ENCODE measurements at places on chromosomes 7 and 10.

DNA sequence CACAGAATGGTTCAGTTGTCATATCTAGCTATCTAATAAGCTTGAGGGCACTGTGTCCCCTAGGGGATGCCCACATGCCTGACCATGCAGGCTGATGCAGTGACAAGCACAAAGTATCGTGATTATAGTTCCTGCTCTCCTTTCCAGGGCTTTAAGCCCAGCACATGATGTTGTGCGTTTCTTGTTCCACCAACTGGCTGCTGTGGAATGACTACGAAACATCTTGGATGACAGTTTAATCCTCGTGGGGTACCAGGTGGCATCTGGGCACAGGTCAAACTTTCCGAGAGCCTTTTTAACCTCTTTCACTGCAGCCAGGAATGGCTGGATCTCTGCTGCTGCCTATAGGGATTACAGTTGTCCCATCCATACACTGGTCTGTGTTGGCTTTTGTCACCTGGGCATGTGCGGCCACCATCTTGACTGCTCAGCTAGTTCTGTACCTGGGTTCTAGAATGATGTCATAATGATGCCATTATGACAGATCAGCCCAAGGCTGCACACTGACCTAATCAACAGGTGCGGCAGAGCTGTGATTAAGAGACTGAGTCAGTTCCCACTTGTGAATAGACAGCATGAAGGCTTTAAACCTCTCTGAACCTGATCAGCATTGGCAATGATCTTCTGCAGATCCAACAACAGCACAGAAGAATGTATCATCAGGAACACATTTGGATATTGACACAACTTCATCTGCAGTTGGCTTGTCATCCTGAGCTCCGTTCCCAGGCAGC is 144.1 kb downstream of the DLG5 start:
- DNase-seq, result no peak

- no peak for DNase-seq
These were observed 26.3 kb downstream of the GUSB start for GRCh38 chr7:65955718-65956117.

GRCh38 chr10:14409856-14410458 is 79.2 kb upstream of the FRMD4A start:
- DNase-seq, result no peak

GRCh38 chr7:25798344-25798743 is 353.7 kb upstream of the NFE2L3 start:
- DNase-seq, result no peak

DNA sequence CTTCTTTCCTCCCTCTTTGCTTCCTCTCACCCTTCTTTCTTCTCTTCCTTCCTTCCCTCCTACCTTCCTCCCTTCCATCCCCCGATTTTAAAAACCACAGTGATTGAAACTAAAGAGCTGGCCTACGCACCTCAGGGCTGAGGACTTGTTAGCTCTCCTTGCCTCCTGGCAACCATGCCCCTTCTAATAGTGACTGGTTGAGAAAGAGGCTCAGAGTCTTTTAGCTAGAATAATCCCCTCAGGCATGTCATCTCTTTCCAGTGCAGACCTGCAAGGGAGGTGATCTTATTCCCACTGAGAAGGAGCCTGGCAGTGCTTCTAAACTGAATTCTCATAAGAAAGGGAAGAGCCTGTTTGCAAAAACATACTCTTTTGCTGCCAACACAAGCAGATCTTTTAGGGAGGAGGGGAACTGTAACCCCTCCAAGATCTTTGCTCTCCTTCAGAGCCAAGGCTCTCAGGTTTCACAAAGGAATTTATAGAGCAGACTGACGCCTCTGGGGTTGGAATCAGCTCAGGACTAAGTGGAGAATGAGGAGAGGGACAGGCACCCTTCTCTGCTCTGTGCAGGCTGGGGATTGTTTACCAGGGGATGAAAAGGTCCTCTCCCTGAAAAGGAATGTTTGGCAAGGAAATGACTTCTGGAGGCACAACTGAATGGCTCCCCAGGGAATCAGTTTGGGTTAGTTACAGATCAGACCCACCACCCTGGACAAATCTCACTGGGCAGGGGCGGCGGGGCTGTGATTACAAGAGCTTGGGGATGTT is 9.4 kb upstream of the ANKRD1 start:
- peak; percentile 61 for DNase-seq

- no peak for DNase-seq
These were observed 8.5 kb downstream of the RASSF4 start for GRCh38 chr10:44968091-44968490.

- DNase-seq, result no peak
These were observed 196.4 kb downstream of the GFRA1 start for GRCh38 chr10:116076621-116077020.

GRCh38 chr10:29736366-29737073 is 101.7 kb upstream of the SVIL start:
- peak; percentile 61 for DNase-seq

GRCh38 chr7:36564489-36564888 is 159.8 kb downstream of the AOAH start:
- DNase-seq, result no peak

- no peak for DNase-seq
These were observed 136.3 kb downstream of the SORCS1 start for GRCh38 chr10:107028236-107028635.

- no peak for DNase-seq
These were observed 14.4 kb upstream of the MTERF1 start for GRCh38 chr7:91894781-91895480.

DNA sequence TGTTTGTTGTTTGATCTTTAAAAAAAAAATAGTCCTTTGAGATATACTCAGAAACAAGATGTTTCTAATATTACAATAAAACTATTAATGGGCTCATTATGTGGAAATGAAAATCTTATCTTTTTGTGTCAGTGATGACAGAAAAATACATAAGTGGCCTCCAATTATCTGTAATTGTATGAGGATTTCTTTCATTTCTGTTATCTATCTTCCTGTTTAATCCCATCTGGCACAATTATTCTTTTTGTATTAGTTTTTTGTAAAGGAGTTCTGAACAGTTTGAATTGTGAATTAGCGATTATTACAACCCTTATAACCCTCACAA is 270.8 kb downstream of the BBS9 start:
- no peak for DNase-seq

GRCh38 chr7:111730476-111731300 is 168.4 kb upstream of the IMMP2L start:
- DNase-seq, result no peak

GRCh38 chr7:44264221-44264931 is 61.0 kb downstream of the CAMK2B start:
- DNase-seq, result no peak

DNA sequence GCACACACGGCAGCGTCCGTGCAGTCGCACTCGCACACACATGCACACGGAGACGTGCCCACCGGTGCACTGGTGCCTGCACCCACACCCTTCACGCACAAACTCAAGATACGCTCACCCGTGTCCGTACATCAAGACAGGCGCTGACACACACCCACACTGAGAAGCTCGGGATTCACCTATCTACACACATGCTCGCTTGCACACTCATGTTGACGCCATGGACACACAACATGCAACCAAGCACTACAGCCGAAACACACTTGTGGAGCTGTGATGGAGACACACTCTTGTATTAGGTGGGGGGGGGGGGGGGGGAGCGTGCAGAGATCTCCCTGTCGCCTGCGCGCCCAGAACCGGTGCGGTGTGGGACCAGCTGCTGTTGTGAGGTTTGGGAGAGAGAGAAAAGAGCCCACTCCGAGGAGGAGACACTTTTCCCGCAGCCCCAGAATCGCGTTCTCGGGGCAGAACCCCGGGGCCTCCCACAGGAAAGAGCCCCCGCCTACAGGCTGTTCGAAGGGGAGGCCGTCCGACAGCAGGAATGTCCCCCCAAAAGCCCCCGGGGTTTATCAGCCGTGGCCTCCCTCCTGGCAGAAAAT is 605 bp upstream of the NFKB2 start:
- no peak for DNase-seq

DNA sequence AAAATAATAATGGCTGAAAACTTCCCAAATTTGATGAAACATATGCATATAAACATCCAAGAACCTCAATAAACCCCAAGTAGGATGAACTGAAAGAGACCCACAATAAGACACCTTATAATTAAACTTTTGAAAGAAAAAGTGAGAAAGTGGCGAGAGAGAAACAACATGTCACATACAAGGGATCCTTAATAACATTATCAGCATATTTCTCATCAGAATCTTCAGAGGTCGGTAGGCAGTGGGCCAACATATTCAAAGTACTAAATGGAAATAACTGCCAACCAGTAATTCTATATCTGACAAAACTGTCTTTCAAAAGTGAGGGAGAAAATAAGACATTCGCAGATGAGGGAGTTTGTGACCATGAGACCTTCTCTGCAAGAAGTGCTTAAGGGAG is 16.6 kb upstream of the CCDC6 start:
- DNase-seq, result no peak

GRCh38 chr7:108147031-108147563 is 16.9 kb upstream of the LAMB4 start:
- DNase-seq, result no peak

GRCh38 chr7:367351-367901 is 77.5 kb downstream of the FOXL3 start:
- DNase-seq, result no peak

DNA sequence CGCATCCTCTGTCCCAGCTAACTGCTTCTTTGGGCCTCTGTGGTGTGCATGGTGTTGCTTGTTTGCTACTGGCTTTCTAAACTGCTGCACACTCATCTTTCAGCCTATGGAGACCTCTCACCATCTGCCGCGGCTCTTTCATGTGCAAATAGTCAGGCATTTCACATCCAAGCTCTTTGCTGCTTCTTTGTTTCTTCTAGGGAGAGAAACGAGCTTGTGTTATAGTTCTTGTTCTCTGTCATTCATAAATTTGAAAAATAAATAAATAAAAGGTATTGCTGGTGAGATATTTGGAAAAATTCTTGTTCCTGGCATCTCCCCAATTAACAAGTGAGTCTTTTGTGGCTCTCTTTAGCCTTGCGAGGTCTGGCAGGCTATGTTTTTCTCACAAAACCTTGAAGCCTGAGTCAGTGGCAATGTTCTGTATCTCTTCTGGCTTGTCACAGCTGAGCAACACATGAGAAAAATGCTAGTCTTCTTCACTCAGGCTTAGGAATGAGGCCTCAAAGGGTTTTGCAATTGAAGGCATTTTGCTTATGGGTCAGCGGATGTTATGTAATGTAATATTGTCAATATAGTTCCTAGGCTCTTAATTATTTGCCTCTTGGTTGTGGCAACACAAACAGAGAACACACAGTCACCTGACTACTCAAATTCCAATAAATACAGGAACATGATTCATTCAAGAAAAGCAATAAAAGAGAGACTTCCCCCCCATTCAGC is 274.0 kb downstream of the FRMD4A start:
- no peak for DNase-seq

- no peak for DNase-seq
These were observed 2.0 kb downstream of the MYO1G start for GRCh38 chr7:44976746-44977196.

- DNase-seq, result no peak
These were observed 181.6 kb downstream of the PTPN20 start for GRCh38 chr10:47092831-47093230.

GRCh38 chr7:32774541-32774951 is 117.0 kb downstream of the KBTBD2 start:
- no peak for DNase-seq

DNA sequence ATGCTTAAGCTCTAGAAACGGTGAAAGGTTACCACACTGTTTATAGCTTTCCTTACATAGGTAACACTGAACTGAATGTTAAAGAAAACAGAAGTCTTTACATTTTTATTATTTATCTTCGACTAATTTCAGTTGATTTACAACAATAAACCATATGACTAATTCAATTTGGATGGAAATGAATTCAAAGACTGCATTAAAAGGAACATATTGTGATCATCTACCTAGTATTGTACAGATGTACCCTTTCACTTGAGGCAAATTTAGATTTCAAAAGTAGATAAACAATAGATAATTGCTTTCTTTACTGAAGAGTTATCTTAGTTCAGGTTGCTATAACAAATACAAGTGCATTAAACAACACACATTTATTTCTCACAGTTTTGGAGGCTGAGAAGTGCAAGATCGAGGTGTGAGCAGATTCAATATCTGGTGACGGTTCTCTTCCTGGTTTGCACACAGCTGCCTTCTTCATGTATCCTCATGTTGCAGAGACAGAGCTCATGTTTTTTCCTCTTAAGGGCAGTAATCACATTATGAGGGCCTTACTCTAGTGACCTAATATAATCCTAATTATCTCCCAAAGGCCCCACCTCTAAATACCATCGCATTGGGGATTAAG is 15.0 kb upstream of the ARMC3 start:
- DNase-seq, result no peak

DNA sequence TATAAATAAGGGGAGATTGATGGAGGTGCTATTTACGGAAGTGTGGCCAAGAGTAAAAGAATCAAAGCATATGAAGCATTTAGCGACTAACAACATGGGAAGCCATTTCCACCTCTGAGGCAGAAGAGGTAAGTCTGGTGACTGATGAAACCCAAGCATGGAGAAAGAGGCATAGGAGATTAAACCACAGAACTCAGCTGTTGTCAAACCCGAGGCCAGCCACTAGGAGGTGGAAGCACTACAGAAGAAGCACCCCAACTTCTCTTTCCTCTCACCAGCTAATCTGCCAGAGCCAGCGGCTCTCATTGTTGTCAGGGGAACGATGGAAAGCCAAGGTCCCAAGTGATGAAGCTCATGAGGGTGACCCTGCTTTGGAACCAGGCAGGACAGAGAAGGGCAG is 19.6 kb upstream of the CNTNAP2 start:
- DNase-seq, result no peak

DNA sequence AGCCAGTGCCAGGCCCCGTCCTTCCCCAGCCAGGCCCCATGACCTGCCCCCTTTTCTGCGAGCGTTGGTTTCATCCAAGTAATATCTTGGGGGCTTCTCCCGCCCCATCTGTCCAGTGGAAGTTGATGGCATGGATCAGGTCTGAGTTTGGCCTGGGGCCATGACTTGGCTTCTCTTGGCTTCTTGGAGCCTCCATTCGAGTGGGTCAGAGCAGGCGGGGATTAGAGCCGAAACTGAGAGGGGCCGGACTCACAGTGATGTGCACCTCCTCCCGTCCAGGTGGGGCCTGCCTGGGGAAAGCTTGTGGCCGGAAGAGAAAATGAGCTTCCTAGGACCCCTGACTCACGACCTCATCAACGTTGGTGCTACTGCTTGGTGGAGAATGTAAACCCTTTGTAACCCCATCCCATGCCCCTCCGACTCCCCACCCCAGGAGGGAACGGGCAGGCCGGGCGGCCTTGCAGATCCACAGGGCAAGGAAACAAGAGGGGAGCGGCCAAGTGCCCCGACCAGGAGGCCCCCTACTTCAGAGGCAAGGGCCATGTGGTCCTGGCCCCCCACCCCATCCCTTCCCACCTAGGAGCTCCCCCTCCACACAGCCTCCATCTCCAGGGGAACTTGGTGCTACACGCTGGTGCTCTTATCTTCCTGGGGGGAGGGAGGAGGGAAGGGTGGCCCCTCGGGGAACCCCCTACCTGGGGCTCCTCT is 15.1 kb upstream of the LIMK1 start:
- DNase-seq, result no peak

- peak; percentile 60 for DNase-seq
These were observed 40.9 kb downstream of the NSUN6 start for GRCh38 chr10:18610517-18610916.

GRCh38 chr10:6409971-6410643 is 170.0 kb downstream of the PRKCQ start:
- DNase-seq, result no peak

- DNase-seq, result no peak
These were observed 44.0 kb downstream of the LDB3 start for GRCh38 chr10:86712317-86712707.
